Omental fat pad (tissue), 4 donors: ENCODE measurements at places on chromosomes 4 and X. TPM values are rescaled to one million over a fixed set of nuclear protein-coding genes. Genes with fewer than 3 reads are reported as not detected.

The RPL36A gene
- 739 TPM for total RNA-seq

The TBC1D9 gene
- total RNA-seq, result 60.3 TPM

The RBM46 gene
- not detected for total RNA-seq

The FOXR2 gene
- total RNA-seq, result not detected

The BTC gene
- total RNA-seq, result 1.6 TPM

The ZNF141 gene
- total RNA-seq, result 19.9 TPM

The INTU gene
- total RNA-seq, result 10.6 TPM

The ASB9 gene
- 3.2 TPM for total RNA-seq

The MORC4 gene
- 21.0 TPM for total RNA-seq

The ARHGEF6 gene
- total RNA-seq, result 54.4 TPM

The CXXC4 gene
- total RNA-seq, result 4.7 TPM

The CENPVL2 gene
- total RNA-seq, result not detected
